ENCODE measurements at places on chromosomes 1 and 21.

DNA sequence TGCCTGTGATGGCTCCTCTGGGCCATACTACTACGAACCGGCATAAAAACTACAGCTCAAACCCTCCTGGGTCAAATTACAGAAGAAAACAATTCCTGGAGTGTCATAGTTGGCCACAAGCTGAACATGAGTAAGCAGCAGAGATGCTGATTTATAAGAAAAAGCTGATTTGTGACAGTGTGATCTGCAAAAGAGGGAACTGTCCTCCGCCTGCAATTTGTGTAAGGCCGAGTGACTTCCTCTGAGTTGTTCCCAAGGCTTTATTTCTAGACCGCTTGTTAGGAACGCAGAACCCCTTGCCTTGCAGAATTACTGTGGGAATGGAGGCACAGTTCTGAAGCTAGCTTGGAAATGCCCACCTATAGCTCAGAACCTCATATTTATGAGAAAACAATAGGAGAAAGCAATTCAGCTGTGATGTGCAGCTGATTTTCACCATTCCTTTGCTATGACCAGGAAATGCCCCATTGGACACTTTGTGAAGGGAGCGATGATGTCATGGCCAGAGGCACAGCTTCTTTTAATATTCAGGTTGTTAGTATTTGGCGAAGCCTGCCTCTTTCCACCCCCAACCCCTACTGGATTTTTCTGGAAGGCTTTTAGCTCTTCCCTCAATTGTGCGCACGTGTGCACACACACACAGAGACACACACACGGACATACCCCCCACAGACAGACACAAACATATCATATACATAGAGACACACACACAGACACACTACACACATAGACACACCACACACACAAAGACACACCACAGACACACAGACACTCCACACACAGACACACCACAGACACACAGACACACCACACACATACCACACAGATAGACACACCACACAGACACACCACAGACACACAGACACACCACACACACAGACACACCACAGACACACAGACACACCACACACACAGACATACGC is 47.6 kb downstream of the IER5 start:
- peak; percentile 71 for DNase-seq

GRCh38 chr21:29436143-29436542 is 137.4 kb downstream of the BACH1 start:
- DNase-seq = no peak

- DNase-seq = no peak
Measured at GRCh38 chr1:23044035-23044434, 24.8 kb downstream of the KDM1A start.

DNA sequence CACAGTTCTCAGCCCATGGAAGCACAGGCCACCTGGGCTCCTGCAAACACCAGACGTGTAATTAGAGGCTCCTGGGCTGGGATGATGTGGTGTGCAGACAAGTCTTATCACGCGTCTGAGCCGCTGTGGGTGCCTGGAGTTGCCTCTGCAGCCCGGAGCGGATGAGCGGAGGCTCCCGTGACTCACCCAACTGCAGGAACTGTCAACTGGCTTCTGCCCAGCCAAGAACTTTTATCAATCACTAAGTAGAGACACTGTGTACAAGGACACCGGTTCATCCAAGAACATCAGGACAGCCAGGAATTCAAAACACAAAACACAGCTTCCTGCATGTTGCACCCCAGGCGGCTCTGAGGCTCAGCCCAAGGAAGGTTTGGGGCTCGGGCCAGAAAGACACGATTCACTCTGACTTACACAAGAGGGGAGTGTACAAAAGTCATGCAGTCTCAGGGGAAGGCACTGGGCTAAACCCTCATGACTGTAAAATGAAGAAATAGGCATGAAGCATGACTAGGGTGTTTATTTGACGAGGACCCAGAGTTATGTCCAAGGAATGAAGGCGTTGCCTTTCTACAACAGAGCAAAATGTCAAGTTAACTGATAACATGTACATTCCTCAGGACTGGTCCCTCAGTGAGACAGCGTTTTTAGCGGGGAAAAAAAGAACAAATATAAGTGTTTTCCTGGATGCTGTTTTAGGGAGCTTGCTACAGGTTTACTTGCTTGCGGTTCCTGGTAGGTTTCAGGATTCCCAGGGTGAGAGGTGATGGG is 21.1 kb downstream of the ERRFI1 start:
- DNase-seq = peak; percentile 83

GRCh38 chr1:51734896-51735745 is 118.2 kb downstream of the OSBPL9 start:
- peak; percentile 59 for DNase-seq

DNA sequence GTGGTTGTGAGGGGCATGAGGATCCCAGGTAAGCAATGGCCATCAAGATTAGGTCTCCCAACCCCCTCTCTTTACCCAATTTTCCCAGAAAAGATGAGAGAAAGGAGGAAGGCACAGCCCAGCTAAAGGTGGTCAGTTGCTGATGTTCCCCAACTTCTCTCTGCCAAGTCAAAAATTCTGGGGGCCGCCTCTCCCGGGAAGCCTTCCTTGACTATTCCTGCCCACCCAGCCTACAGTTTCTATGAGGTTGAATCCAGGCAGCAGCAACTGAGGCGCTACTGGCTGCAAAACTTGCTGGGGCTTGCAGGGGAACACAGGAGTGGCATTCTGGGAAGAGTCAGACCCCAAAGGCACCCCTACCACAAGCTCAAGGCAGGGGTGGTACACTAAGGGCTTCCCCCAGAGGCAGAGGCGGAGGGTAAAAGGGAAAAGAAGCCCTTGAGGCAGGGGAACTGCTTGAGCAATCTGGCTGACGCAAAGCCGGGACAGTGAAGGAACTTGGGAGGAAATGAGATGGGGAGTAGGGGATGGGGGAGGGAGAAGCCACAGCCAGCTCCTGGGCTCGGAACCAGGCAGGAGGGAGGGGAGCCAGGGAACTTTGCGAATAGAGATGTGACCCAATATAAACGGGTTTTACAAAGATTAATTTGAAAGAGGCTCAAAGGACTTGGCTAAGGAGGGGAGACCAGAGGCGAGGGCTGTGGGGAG is 31.2 kb downstream of the SDC3 start:
- no peak for DNase-seq

DNA sequence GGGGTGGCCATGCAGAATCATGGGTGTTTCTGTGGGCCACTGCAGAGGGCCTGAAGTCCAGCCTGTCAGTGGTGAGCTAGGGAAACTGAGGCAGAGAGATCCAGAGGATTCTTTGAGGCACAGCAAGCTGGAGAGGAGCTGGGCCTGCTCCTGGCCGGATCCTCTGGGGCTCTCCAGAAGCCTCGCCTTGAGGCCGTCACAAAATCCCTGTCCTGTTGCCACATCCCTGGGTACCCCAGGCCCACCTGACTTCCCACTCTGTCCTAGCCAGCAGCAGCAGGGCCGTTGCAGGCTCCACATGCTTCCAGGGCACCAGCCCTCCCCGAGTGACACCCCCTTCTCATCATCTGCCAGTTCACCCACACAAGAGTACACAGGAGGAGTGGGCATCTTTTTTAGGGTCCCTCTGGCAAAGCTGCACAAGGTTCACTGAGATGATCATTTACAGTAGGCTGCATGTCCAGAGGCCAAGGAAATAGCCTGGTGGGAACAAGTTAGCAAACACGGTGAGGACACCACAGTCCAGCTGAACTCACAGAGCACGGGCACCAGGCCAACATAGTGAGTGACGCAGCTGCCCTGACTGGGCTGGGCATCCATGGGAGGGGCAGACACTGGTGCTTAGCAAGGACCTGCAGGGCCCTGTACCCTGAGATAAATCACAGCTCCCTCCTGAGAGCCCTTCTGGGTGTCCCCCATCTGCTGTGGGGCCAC is 25.1 kb upstream of the TSPEAR start:
- no peak for DNase-seq

- no peak for DNase-seq
Measured at GRCh38 chr1:206867239-206867638, 1.8 kb downstream of the IL20 start.

- no peak for DNase-seq
Measured at GRCh38 chr1:151128800-151129199, 17.6 kb downstream of the SEMA6C start.

DNA sequence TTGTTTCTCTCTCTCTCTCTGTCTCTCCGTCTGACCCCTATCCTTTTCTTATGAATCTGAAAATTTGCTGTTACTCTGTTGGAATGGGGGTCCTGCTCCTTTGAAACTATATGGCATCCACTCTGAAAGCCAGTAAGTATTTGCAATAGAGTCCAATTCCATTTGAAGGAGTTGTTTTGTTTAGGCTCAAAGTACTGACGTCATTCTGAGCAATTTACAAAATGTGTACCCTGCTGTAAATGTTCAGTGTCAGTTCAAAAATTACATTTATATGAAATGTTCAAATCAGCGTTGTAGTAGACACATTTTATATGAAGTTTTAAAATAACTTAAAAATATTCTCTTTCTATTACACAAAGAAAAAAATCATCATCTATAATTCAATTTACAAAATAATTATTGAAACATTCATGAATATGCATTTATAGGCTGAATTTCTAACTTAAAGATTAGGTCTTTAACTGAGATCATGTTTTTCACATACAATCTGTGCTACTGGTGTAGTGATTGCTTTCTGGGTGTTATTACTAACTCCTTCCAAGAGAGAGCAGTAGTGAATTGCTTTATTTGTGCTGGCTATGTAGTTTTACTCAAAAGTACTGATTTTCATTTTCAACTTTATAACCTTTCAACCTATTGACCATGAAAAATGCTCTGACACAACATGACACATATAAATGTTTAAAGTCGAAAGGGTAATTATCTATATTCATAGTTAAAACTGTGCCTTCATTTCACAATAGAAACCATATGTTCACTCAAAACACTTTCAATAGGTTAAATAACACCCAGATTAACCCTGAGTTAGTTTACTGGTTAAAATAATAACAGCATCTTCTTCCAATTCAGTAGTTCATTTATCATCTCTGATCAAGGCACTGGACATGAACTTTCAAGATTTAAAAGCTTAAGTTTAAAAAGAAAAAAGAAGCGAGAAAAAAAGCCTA is 253.1 kb upstream of the ADGRL4 start:
- DNase-seq = peak; percentile 19

GRCh38 chr21:34924771-34925419 is 124.2 kb downstream of the RUNX1 start:
- DNase-seq = no peak

DNA sequence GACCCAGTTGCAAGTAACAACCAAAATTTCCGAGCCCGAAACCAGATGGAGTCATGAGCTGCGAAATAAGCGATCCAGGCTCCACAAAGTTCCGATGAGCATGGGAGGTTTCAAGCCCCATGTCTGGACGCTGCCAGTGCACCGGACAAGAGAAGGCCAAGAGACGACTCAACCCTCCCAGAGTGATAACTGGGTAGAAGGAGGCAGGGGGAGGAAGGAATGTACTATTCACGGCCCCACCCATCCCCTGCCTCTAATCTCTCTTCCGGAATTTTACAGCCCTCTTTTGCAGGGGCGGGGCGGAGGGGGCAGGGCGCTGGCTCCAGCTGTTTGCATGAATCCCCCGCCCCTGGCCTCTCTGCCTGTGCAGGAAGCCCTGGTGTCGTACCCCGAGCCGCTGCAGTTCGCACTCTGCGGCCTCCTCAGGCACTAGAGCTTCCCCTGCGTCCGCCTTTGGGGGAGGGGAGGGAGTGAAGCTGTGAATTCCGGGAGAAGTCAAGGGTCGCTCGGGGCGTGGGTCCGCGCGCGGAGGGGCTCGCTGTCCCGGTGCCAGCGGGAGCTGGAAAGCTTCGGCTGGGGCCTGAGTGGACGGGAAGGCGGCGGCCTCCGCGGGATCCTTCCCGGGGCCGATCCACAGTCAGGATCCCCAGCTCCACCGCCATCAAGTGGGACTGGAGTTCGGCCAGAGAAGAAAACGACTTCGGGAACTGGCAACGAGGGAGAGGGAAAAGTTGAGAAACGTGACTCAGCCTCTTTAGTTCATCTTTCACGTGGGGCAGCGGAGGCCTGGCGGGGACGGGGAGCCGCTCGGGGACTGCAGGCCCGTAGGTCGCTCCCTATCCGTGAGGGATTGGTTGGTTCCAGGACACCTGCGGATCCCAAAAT is 6.3 kb upstream of the PTP4A2 start:
- peak; percentile 99 for DNase-seq

DNA sequence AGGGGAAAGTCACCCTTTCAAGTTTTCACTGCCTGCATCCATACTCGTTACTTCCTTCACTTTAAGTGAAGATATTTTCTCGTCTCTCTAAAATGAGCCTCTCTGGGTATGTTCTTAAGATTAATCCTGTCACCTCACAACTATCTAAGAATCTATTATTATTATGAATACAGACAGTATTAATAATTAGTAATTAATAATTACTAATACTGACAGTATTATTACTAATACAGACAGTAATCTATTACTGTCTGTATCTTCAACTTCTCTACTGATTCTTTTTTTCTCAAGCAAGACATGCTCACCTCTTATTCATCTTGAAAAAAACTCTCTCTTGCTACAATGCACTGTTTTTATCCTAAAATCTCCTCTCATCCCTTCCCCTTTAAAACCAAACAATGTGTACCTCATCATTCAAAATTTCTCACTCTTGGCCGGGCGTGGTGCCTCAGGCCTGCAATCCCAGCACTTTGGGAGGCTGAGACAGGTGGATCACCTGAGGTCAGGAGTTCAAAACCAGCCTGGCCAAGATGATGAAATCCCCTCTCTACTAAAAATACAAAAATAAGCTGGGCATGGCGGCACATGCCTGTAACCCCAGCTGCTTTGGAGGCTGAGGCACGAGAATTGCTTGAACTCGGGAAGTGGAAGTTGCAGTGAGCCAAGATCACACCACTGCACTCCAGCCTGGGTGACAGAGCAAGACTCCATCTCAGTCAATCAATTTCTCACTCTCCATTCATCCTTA is 7.8 kb downstream of the NRDC start:
- no peak for DNase-seq

GRCh38 chr1:244863491-244864252 is 671 bp downstream of the HNRNPU start:
- DNase-seq = no peak

DNA sequence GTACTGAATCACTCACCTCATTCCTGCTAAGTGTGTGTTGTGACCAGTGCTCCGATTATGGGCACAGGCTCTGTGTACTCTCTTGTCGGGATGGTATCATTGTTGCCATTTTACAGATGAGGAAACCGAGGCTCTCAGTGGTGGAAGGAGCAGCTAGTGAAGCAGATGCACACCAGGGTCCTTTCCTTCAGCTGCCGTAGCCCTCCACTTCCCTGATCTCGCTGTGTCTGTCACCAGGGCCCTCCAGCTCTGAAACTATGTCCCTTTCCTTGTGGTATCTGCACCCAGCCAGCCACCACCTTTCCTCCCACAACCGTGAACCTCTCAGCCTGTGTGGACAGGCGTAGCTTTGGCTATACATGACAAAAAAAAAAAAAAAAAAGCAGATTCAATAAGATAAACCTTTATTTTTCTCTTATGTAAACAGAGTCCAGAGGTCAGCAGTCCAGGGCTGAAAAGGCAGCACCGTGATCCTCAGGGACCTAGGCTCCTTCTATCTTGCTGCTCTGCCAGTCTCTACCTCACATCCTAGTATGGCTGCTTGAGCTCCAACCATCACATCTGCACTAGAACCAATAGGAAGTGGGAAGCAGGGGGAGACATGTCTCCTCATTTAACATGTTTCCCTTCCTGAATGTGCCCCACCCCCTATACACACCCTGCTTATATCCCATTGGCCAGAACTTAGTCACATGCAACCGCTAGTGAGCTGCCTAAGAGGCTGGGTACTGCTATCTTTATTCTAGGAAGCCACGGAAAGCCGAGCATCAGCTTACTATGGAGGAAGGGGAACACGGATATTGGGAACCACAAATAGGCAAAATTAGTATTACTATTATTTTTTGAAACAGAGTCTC is 44.3 kb downstream of the TMEM51 start:
- no peak for DNase-seq

All from hematopoietic multipotent progenitor cell treated with erythropoietin and hydrocortisone succinate and interleukin-3 and kit ligand, for 4 days (in vitro differentiated cells).